ENCODE measurements at places on chromosomes 11 and 22. TPM values are rescaled to one million over a fixed set of nuclear protein-coding genes. Genes with fewer than 3 reads are reported as not detected.

PAK1 gene
- 56.8 TPM for total RNA-seq

CD6 gene
- 298 TPM for total RNA-seq

OPCML gene
- total RNA-seq, result not detected

NTM gene
- total RNA-seq, result not detected

CDCA5 gene
- 174 TPM for total RNA-seq

DNA sequence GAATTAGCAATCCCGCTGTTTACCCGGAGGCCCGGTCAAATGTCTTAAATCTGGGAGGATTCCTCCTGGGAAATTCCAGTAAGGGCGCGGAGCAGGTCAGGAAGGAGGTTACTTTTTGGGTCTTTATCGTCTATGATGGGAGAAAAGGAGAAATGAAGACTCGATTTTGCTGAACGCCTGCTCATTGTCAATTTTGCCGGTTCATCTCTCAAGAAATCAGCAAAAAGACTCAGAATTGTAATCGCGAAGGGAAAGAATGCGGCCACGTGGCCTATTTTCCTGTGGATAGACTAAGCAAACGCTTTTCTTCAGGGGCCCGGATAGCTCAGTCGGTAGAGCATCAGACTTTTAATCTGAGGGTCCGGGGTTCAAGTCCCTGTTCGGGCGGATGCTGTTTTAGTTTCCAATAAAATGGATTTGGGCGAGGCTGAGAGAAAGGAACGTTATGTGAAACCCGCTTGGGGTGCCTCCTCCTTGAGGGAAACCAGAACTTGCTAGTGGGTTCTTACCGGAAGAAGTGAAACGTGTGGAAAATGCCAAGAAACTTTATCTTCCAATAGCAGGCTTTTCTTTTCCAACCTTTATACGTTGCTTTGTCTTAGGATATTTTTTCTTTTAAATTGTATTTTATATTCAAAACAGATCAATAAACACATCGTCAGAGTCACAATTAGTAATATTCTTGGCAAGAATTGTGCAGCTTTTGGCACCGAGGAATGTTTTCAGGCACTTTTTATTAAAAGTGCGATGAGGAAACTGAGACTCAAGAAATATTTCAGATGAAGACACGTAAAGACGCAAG is 45.0 kb downstream of the OR4D9 start:
- DNase-seq, result peak; percentile 74

DNA sequence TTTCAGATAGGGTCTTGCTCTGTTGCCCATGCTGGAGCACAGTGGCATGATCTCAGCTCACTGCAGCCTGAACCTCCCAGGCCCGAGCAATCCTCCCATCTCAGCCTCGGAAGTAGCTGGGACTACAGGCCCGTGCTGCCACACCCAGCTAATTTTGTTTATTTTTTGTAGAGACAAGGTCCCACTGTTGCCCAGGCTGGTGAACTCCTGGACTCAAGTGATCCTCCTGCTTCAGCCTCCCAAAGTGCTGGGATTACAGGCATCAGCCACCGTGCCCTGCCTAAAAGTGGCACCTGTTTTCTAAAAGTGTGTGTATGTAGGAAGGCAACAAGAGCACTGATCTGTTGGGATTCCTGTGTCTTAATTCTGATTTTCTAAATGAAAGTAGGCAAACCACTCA is 20.2 kb downstream of the PACS1 start:
- no peak for DNase-seq

GRCh38 chr22:28074526-28074925 is 155.5 kb upstream of the PITPNB start:
- no peak for DNase-seq

DNA sequence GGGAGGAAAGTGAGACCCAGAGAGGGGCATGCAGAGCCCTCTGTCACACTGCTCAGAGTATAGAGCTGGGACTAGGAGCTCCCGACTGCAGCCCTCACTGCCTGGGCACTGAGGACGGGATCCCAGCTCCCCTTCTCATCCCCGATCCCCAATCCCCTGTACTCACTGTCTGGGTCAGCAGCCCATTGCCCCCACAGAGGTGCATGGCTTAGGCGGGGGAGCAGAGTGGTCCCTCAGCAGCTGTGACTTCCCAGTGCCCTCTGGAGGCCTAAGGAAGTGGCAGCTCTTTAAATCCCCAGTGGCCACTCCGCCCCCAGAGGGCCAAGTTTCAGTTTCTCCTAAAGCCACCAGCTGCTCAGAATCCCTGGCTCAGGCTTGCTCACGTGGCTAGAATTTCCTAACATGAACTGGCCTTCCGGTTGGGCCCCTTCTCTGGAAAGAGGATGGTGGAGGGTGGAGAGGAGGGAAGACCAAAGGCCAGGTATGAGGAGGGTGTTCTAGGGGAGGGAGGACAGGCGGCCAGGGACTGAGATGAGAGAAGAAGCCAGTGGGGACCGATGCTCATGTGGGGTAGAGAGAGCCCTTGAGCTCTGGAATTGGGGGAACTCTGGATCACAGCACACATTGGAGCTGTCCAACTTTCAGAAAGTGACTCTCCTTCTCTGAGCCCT is at the start of gene BATF2:
TSS of gene BATF2 (minus strand) at position 262 of the 671 bp plus-strand sequence. CDS start at position 205, 57 bp downstream.
- DNase-seq, result no peak

Data from activated T-cell treated with anti-CD3 and anti-CD28 coated beads, Interleukin-2, amount 50 U/mL, for 72 hours (primary cell).